PC-3 (cell line): ENCODE measurements at places on chromosomes 12 and 14.

DNA sequence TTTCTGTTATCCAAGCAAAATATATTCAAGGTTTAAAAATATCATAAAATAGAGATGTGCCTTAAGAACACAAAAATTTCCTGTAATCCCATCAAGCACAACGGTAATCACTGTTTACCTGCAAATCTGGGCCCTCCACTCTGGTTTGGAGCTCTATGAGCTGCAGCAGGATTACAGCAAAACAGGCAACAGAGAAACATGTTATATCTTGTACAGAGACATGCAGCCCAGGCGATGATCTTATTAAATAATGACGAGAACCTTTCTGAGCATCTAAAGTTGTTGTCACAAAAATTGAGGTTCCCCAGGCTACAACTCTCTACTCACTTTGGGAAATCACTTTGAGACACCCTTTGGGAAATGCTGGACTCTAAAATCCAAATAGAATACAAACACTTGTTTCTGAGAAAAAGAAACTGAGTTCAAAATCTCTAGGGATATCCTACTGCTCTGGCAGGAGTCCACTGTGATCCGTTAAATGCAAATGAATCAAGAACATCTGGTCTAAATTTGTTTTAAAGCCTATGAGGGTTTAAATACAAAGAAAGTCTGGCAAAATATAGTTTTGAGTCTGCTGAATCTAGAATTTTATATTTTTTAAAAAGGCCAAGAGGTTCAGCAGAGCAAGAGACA lies 36.3 kb downstream of the STON2 start:
- DNase-seq: no peak

- no peak for DNase-seq
Observed at GRCh38 chr14:65370801-65371248, 41.7 kb upstream of the FUT8 start.

GRCh38 chr12:94813314-94813713 lies 163.0 kb upstream of the TMCC3 start:
- peak; percentile 11 for DNase-seq

GRCh38 chr12:120399531-120399930 lies 30.6 kb upstream of the MSI1 start:
- DNase-seq: peak; percentile 47

DNA sequence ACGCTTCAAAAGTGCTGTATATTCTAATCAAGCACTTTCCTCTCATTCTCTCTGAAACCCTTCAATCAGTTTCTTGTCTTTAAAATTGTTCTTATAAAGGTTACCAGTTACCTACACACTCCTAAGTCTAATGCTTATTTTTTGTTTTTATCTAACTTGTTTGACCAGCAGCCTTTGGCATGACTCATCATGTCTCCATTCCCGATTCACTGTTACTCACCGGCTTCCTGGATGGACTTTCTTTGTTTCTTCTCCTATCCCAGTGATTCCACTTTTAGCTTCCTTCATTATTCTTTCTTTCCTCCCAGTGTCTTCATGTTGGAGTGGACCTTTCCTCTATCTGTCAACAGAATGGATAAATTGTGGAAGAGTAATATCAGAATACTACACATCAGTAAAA lies 368.6 kb upstream of the CCDC196 start:
- DNase-seq: peak; percentile 84

GRCh38 chr12:110349096-110349495 lies 54.4 kb downstream of the ANAPC7 start:
- no peak for DNase-seq

DNA sequence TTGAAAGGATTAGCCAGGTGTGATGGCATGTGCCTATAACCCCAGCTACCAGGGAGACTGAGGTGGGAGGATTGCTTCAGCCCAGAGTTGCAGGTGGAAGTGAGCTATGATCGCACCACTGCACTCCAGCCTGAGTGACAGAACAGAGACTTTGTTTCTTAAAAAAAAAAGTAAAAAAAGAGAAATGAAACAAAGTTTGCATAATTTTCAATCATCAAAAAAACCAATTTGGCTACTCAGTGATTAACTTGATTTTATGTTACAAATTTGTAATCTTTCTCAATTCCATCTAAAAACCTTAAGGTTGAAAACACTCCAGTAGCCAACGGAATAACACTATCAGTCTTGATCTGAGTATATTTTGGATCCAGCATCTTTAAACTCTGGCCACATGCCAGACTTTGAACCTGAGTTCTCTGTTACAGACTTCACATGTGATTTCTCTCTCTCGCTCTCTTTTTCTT lies 12.6 kb upstream of the DENND5B start:
- no peak for DNase-seq

- peak; percentile 80 for DNase-seq
Observed at GRCh38 chr12:52884526-52885293, 20.2 kb downstream of the KRT8 start.

GRCh38 chr12:75212072-75212471 lies 2.4 kb upstream of the KCNC2 start:
- no peak for DNase-seq

DNA sequence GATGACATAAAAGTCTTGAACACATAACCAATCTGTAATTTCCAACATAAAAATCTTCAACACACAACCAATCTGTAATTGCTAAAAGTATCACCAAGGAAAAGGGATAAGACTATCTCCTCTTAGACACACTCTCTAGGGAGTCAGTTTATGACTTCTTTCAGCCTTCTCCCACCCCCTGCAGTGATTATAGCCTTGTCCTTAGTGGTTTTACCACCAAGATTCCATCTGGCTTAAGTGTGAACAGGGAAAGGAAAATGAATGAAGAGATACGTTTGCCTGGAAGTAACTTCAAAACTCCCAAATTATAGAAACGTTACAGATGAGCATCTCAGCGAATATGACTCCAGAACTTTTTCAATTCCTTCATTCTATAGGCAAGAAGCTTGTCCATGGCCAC lies 136.2 kb upstream of the RASSF8 start:
- DNase-seq: no peak
